ENCODE measurements at places on chromosomes 11 and 22.
A peak's percentile ranks its signal among the peaks of the same experiment; 100 is the strongest.

DNA sequence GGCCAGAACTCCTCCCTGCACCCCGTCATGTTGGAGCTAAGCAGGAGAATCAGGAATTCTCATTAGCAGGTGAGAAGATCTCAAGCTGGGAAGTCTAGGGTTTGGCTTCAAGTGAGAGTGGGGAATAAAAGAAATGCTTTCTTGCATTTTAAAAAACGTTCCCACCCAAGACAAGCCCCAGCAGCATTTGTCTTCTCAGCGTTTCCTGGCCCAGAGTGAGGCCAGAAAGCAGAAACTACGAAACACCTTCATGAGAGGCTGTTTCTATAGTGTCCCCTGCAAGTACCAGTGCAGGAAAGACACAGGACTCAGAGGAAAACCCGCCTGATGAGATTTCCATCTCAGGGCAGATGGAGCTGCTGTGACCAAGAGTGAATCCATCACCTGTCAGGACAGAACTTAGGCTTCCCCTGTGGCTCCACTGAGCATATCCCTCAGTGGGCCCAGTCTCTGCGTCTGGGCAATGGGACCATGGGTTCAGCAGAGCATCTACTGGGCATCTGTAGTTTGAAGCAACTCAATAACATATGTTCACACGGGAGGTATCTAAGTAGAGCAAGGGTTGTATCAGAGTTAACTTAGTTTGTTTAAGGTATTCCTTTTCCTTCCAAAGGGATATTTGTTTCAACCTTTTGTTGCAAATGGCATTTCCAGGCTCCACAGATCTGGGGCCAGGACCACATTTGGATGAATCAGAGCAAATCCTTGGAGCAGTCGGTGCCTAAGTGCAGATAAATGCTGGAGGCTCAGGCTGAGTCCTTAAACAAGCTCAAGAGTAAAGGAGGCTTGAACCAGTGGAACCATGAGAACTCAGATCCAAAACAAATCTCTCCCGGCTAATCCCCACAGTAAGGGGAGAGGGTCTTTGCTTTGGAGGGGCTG lies 548.3 kb downstream of the MIAT start:
- DNase-seq, result no peak

GRCh38 chr11:66722745-66723651 lies 6.0 kb downstream of the SPTBN2 start:
- DNase-seq, result no peak

- DNase-seq, result no peak
Observed at GRCh38 chr22:50162391-50162956, 8.1 kb upstream of the PANX2 start.

DNA sequence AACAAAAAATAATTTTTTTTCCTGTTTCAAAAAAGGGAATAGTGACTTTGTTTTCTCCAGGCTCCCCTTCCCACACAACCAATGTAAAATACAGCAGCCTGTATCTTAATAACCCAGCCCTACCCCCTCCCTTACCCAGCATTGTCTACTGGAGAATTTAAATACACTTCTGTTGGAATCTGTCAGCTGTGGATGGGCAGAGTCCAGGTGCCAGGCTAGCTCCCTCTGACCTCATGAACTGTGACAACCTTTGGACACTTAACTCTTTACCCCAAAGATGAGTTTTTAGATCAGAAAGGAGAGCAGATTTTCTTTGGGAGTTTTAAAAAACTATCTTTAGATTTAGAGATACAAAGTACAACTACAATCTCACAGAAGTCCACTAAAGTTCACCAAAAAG lies 42.9 kb downstream of the DDX6 start:
- DNase-seq, result no peak

DNA sequence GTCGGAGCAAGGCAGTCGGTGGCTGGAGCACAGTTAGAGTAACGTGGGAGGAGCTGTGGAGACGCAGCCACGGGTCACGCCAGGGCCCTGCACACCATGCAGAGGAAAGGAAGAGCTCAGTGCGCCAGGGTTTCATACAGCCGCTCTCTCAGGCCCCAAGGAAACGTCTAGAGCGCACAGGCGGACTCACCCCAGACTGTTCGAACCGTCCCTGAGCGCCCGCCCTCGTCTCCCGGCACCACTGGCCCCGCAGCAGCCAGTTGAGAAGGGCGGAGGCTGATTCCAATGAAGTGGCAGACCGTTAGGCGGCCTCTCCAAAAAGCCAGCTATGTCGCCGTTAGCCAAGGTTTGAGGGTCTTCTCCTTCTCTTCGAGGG lies 483 bp upstream of the HYLS1 start:
- peak; percentile 25 for DNase-seq

- DNase-seq, result no peak
Observed at GRCh38 chr11:70471254-70471653, 72.9 kb downstream of the CTTN start.

GRCh38 chr11:8408151-8408941 lies 144.7 kb upstream of the LMO1 start:
- peak; percentile 28 for DNase-seq

- DNase-seq, result no peak
Observed at GRCh38 chr11:31214372-31214771, 155.2 kb downstream of the DCDC1 start.

DNA sequence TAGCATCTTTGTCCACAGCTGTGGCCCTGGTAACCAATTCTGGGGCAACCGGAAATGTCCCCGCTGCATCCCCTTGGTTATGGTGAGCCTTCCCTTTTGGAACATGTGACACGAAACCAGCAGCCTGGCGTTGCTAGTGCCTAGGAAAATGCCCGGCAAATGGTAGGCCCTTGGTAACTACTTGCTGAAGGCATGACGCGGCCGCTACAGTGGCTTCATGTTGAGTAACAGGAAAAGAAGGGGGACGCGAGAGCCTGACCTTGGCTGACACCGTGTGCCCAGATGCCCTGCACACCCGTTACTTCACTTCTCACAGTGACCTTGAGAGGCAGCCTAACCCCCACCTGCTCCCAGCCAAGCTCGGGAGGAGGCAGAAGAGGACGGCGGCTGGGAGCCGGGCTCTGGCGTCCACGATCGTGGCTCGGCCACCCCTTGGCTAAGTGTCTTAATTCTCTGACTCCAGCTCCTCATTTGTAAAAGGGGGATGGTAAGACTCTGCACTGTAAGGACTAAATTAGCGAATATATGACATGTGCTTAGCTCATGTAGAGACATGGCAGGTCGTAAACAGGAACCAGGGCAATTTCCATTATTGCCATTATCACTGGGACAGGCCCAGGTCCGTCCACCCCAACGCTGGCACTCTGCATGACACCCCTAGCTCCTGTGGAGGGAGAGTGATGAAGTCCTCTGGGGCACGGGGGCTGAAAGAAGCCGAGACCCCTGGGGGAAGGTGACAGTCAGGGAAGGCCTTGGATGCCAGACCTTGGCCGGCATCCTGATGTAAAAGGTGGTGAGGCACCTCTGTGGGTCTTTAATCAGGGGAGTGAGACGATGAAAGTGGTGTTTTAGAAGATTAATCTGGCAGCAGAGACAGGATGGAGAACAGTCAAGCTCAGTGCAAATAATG lies 18.9 kb downstream of the IFT27 start:
- no peak for DNase-seq

- DNase-seq, result peak; percentile 48
Observed at GRCh38 chr11:36233204-36233603, 56.0 kb downstream of the COMMD9 start.

GRCh38 chr22:31912407-31912743 lies 32.0 kb upstream of the YWHAH start:
- DNase-seq, result no peak

DNA sequence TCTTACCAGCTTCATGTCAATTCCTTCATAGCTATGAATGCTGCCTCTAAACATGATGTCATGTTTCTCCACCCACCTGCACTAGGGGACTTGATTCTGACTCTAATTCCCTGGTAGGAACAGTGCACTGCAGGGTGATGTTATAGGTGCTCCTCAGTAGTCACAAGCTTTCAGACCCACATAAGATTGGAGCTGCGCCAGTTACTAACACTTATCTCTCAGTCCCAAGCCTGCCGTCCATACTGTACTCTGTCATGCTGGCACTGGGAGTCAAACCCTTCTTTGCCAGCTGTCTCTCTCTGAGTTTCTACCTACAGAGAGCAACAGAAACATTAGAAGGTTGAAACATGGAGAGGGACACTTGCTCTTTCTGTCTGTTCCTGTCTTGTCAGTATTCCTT lies 5.5 kb downstream of the OR56A1 start:
- DNase-seq, result no peak

- DNase-seq, result no peak
Observed at GRCh38 chr22:19717181-19717580, 2.9 kb downstream of the SEPTIN5 start.

GRCh38 chr11:61787928-61788491 lies 4.4 kb downstream of the TMEM258 start:
- DNase-seq, result peak; percentile 59

DNA sequence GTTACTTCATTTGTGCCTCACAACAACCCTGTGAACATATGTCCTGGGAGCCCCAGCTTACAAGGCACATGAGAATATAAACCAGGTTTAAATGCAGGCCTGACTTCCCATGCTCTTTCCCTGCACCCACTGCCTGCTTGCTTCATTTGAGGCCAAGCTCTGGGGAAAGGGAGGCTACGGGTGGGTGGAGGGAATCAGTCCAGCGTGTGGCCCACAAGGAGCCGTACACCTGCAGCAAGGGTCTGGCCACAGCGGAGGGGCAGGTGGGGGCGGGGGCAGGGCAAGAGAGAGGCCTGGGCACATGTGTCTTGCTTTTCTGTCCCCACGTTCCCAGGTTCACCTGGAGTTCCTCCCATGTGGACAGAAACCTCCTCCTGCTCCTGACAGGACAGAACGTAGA lies 26.2 kb downstream of the FAM83F start:
- no peak for DNase-seq

Measured in renal cortical epithelial cell (primary cell).